Right cardiac atrium (tissue), 5 donors: ENCODE measurements at places on chromosomes 12 and 14.

DNA sequence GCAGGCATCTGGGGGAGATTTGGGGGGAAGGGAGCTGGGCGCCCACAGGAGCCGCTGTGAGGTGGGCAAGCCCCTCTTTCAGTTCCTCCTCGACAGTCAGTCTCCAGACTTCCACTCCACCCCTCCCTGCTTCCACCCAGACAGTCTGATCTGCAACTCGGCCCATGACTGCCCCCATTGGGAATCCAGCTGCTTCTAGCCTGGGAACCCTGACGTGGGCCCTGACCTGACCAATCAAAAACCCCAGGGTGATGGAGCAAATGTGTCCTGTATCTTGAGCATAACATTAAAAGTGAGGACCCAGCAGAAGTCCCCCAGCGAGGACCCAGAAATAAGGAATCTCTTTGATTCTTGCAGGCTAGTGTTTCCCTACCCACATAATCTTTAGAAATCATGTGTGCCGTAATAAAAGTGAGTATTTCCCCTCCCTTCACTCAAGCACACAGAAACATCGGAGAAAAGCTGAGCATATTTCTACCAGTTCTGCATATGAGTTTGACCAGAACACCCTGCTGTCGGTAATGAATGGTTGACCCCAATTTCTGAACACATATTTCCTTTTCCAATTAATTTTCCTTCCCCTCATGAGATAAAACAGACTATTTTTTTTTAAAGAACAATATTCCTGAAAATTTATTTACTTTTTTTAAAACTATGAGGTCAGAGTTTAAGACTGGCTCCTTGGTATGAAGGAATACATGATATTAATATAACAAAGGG lies 6.4 kb downstream of the SSH1 start:
- DNase-seq = peak; percentile 79

DNA sequence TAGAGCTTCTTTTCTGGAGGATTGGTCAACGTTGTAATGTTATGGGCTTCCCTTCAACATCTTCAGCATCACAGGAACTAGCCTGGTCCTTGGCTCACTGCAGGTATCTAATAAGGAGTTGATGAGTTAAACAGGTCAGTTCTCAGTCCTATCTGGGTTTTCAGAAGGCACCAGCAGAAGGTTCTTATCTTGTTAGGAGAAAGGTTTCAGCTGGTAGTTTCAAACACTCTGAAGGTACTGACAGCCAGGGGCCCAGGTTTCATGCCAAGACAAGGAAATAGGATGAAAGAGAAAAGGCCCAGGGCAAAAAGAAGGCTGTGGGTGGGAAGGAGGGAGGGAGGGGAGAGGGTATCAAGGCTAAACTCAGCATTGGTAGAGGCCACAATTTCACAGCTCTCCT lies 21.4 kb downstream of the TMEM229B start:
- no peak for DNase-seq

- DNase-seq = peak; percentile 23
These were observed 214.2 kb downstream of the PPM1H start for GRCh38 chr12:62720661-62721330.

GRCh38 chr14:85187521-85187920 lies 342.4 kb upstream of the FLRT2 start:
- no peak for DNase-seq

DNA sequence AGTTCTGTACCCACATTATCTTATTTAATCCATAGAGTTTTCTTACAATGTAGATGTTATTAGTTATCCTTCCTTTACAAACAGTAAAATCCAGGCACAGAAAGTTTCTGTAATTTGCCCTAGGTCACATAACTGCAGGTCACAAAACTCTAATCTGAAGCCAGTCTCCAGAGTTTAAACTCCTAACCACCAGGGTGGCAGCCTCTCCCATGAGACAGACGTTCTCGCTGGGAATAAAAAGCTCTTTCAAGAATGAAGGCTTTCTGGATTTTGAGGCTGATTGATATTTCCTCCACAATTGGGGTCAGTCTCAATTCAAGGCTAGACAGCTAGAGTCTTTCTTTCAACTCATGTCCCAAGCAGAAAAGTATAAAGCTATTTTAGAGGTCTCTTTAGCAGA lies 95.8 kb upstream of the PLEKHG7 start:
- DNase-seq = no peak
